ENCODE measurements at places on chromosomes 5 and 9. TPM values are rescaled to one million over a fixed set of nuclear protein-coding genes. Genes with fewer than 3 reads are reported as not detected.

The NIPSNAP3A gene
- total RNA-seq = 79.8 TPM

DNA sequence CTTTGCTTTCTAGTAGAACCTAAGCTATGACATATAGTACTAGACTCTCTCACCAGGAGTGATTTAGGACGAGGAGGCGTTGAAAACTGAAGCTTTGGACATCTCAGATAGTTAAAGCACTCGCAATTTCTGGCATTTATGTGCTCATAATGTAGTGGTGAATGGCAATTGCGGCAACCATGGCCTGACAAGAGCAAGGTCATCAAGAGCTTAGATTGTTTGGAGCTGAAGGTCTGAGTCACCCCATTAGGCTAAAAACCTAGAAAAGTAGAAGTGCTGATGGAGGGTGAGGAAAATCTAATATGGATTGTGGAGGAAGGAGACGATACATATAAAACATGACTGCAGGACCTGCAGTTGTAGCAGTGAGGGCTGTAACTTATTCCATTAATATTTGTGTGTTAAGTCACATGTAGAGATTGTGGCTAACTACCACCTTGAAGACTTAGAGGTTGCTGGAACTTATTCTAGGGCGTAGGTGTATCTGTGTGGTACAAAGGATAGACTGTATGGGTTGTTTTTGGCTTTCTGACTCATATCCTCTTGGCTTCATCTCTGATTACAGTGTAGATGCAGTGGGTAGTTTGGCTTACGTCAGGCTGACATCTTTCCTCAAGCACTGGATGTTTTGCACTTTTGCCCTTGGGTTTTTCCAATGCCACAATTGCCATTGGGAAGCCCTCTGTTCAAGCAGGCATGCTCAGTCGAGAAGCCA is 138.9 kb upstream of the CDKN2B start:
- DNase-seq = no peak

- no peak for DNase-seq
These were observed 159.4 kb downstream of the TENT4A start for GRCh38 chr5:6872441-6873160.

- no peak for DNase-seq
These were observed 38.4 kb upstream of the CDC42SE2 start for GRCh38 chr5:131225282-131225974.

The SPINK4 gene
- total RNA-seq = not detected

GRCh38 chr5:78905084-78905938 is 79.8 kb downstream of the ARSB start:
- DNase-seq = no peak

GRCh38 chr9:72983512-72984225 is 30.8 kb upstream of the ALDH1A1 start:
- DNase-seq = no peak

Data from SJSA1 (cell line).